Naive thymus-derived CD8-positive, alpha-beta T cell (primary cell): ENCODE measurements at places on chromosomes 6 and 20.

DNA sequence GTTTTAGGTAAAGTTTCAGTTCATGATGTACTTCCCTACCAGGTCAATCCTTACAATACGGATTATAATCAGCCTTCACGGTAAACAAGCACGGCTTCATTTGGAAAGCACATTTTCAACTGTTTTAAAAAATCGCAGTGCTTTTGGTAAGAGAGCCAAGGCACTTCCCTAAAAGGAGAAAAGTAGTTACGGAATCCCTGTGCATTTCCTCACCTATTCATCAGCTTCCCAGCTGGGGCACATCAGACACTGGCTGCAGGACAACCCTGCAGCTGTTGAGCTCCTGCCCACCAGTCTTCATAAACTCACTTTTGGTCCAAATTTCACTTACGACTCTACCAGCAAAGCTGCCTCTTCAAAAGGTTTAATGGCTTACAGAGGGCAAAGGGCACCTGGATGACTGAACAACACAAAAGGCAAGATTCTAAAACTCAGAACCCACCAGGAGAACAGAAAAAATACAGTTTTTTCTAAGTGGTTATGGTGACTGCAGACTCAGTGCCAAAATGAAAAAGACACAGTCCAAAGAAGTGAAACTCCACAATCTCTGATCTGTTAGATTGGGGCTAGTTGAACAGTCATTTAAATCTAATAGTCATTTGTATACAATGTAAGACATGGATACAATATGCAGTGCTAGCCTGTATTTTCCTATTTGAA, 7.5 kb downstream of the SNX5 start:
- H3K27ac ChIP-seq = peak overlapping the region; percentile 38
- peaks cover 89% of the 10 kb centered on the region for H3K4me1 ChIP-seq
- H3K27me3 ChIP-seq = no peaks in the 10 kb centered on the region
- no peak overlapping the region for H3K4me3 ChIP-seq
- no peaks in the 10 kb centered on the region for H3K36me3 ChIP-seq

- H3K4me1 ChIP-seq = no peaks in the 10 kb centered on the region
- H3K27ac ChIP-seq = no peak overlapping the region
- no peak for DNase-seq
Measured at GRCh38 chr20:58537831-58538230, 22.6 kb upstream of the APCDD1L start.

- no peaks in the 10 kb centered on the region for H3K4me1 ChIP-seq
- no peak overlapping the region for H3K27ac ChIP-seq
- no peaks in the 10 kb centered on the region for H3K36me3 ChIP-seq
- DNase-seq = no peak
- peaks cover 54% of the 10 kb centered on the region for H3K27me3 ChIP-seq
Measured at GRCh38 chr20:45269056-45269455, 14.7 kb upstream of the SLPI start.

- no peaks in the 10 kb centered on the region for H3K4me1 ChIP-seq
- no peak for DNase-seq
- no peak overlapping the region for H3K27ac ChIP-seq
- H3K27me3 ChIP-seq = peaks cover 22% of the 10 kb centered on the region
- no peaks in the 10 kb centered on the region for H3K36me3 ChIP-seq
Measured at GRCh38 chr6:107473660-107474059, 14.3 kb upstream of the PDSS2 start.

GRCh38 chr6:70551566-70551965, 15.2 kb upstream of the SDHAF4 start:
- no peak overlapping the region for H3K27ac ChIP-seq
- H3K4me1 ChIP-seq = no peaks in the 10 kb centered on the region
- H3K36me3 ChIP-seq = peaks cover 6% of the 10 kb centered on the region

DNA sequence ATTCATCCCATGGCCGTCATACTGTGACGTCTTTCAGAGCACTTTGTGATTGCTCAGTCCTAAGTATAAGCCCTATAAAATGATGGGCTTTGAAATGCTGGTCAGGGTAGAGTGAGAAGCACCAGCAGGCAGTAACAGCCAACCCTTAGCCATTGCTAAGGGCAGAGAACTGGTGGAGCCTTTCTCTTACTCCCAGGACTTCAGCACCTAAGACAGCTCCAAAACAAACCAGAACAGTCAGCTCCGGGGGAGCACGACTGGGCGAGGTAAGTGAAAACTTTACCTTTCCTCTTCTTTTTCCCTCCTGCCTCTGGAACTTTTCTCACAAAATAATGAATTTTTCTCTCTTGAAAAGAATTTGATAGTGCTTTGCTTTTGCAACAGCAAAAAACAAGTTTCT, at the start of gene VIP:
TSS of gene VIP (plus strand) at position 104 of the 400 bp plus-strand sequence. CDS start 1,381 bp downstream, outside the sequence.
- H3K27me3 ChIP-seq = no peaks in the 10 kb centered on the region
- no peak within 1 kb of the TSS for H3K4me3 ChIP-seq
- no peak within 1 kb of the TSS for H3K27ac ChIP-seq
- DNase-seq = no peak
- H3K36me3 ChIP-seq = no peaks in the 10 kb centered on the region

- peaks cover 5% of the 10 kb centered on the region for H3K36me3 ChIP-seq
- no peak for DNase-seq
- no peak overlapping the region for H3K27ac ChIP-seq
- H3K4me3 ChIP-seq = no peak overlapping the region
Measured at GRCh38 chr6:80460257-80460865, 353.9 kb downstream of the BCKDHB start.

- H3K4me3 ChIP-seq = no peak overlapping the region
- no peak overlapping the region for H3K27ac ChIP-seq
- DNase-seq = no peak
Measured at GRCh38 chr20:57244627-57245214, 21.7 kb downstream of the BMP7 start.

- no peaks in the 10 kb centered on the region for H3K36me3 ChIP-seq
- peak overlapping the region; percentile 59 for H3K4me3 ChIP-seq
- peak overlapping the region; percentile 96 for H3K27ac ChIP-seq
- no peaks in the 10 kb centered on the region for H3K27me3 ChIP-seq
Measured at GRCh38 chr20:62030834-62031434, 34.7 kb downstream of the TAF4 start.

DNA sequence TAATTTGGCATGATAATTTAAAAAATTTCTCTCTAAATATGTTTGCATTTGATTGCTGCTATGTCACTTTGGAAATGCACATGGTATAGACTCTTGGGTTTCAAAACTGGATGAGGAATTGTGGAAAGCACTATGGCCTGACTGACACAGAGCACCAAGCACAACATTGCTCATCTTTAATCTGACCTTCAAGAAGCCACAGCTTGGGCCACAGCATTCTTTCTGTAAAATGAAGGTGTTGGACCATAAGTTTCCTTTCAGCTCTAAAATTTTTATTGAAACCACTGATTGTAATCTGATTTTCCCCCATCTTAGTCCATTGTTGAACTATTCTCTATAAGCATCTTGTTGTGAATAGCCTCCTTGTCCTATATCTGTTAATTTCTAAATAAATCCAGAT, 41.0 kb downstream of the QKI start:
- H3K36me3 ChIP-seq = peaks cover 14% of the 10 kb centered on the region
- no peak overlapping the region for H3K4me3 ChIP-seq
- DNase-seq = no peak
- H3K27ac ChIP-seq = no peak overlapping the region
- no peaks in the 10 kb centered on the region for H3K27me3 ChIP-seq

GRCh38 chr6:151325075-151326050, 66.0 kb downstream of the ZBTB2 start:
- H3K27ac ChIP-seq = no peak overlapping the region
- peaks cover 27% of the 10 kb centered on the region for H3K27me3 ChIP-seq
- peaks cover 24% of the 10 kb centered on the region for H3K4me1 ChIP-seq
- DNase-seq = peak; percentile 17
- no peaks in the 10 kb centered on the region for H3K36me3 ChIP-seq

GRCh38 chr6:131813991-131814390, 6.2 kb downstream of the ENPP1 start:
- H3K4me3 ChIP-seq = no peak overlapping the region
- DNase-seq = no peak
- H3K36me3 ChIP-seq = no peaks in the 10 kb centered on the region

DNA sequence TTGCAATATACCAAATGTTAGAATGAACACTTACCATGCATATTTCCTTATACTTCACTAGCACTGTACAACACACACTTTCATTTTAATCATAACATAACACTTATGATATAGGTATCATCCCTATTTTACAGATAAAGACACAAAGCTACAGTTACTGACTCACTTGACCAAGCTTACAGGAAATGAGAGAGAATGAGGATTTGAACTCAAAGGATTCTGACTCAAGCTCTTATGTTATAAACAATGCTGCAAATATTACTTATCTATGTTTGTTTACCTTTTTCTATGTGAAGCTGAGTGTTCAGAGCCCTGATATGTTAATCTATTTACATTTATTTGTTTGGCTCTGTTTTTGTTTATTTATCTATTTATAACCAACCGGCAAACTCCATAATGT, 245.4 kb downstream of the PTPRK start:
- no peaks in the 10 kb centered on the region for H3K36me3 ChIP-seq
- no peak for DNase-seq
- H3K4me3 ChIP-seq = no peak overlapping the region
- H3K27ac ChIP-seq = no peak overlapping the region

GRCh38 chr6:2891768-2892170, 11.3 kb downstream of the SERPINB9 start:
- H3K4me3 ChIP-seq = peak overlapping the region; percentile 52
- H3K4me1 ChIP-seq = peaks cover 59% of the 10 kb centered on the region
- peak overlapping the region; percentile 88 for H3K27ac ChIP-seq
- H3K36me3 ChIP-seq = peaks cover 85% of the 10 kb centered on the region
- DNase-seq = peak; percentile 72

GRCh38 chr6:148217051-148217450, 125.6 kb upstream of the SASH1 start:
- peaks cover 39% of the 10 kb centered on the region for H3K27me3 ChIP-seq
- no peak overlapping the region for H3K4me3 ChIP-seq
- H3K27ac ChIP-seq = no peak overlapping the region
- no peaks in the 10 kb centered on the region for H3K36me3 ChIP-seq
- DNase-seq = no peak
- H3K4me1 ChIP-seq = no peaks in the 10 kb centered on the region

GRCh38 chr6:82040405-82041221, 206.9 kb downstream of the IBTK start:
- H3K36me3 ChIP-seq = no peaks in the 10 kb centered on the region
- no peak overlapping the region for H3K4me3 ChIP-seq

DNA sequence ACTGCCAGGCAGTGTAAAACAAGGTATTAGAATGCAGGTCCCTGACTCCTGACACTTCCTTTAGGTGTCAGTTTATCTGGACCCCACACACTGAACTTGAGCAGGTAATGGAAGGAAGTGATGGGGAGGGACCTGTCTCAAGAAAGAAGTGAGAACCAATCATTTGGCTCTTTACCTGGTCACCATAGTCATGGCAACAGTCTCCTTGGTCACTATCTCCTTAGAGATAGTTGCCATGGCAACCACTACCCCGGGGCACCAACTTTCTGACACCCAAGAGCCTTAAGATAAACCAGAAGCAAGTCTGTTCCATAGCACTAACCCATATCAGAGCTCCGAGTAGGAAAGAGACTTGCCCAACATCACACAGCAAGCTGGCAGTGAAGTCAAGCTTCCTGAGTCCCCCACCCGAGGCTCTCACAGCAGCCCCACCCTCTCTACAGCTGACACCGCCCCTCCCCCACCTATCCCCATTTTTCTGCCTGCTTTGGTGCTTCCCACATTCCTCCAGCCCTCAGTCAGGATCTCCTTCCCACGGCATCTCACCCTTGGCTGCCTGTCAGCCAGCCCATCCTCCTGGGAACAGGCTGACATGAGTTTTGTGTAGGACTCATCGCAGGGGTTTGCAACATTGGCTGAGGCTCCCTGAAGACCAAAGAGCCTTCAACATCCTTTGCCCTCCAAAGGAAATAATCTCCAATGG, 16.3 kb upstream of the HM13 start:
- peaks cover 20% of the 10 kb centered on the region for H3K27me3 ChIP-seq
- peaks cover 2% of the 10 kb centered on the region for H3K36me3 ChIP-seq

GRCh38 chr20:57451795-57452661, 60.8 kb downstream of the RBM38 start:
- H3K27me3 ChIP-seq = no peaks in the 10 kb centered on the region
- peak overlapping the region; percentile 55 for H3K4me3 ChIP-seq
- no peaks in the 10 kb centered on the region for H3K36me3 ChIP-seq

GRCh38 chr6:44217332-44218143, 812 bp downstream of the MYMX start:
- no peak for DNase-seq
- H3K36me3 ChIP-seq = no peaks in the 10 kb centered on the region
- no peak overlapping the region for H3K27ac ChIP-seq
- H3K4me3 ChIP-seq = no peak overlapping the region

DNA sequence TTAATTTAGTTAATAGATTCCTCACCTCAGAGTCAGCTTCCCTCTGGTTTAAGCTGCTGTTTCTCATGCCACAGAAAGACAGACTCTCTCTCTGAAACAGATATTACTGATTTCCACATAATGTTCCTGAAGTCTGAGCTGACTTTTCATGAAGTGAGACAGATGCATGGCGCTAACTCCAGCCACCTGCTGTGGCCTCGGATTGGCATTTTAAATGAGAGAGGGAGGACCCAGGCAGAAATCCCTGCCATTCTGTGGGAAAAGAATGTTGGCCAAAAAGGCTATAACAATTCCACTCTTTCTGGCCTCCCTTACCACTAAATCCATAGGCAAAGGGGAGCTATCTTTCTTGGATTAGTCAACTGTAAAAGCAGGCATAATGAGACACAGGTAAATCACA, 354.1 kb upstream of the CDH4 start:
- DNase-seq = no peak
- H3K27me3 ChIP-seq = no peaks in the 10 kb centered on the region
- no peaks in the 10 kb centered on the region for H3K4me1 ChIP-seq
- H3K36me3 ChIP-seq = no peaks in the 10 kb centered on the region
- no peak overlapping the region for H3K27ac ChIP-seq

GRCh38 chr6:109441069-109441816, 719 bp downstream of the SMPD2 start:
- H3K4me1 ChIP-seq = peaks cover 27% of the 10 kb centered on the region
- H3K4me3 ChIP-seq = peak overlapping the region; percentile 89

- H3K36me3 ChIP-seq = no peaks in the 10 kb centered on the region
- no peaks in the 10 kb centered on the region for H3K4me1 ChIP-seq
- no peak overlapping the region for H3K27ac ChIP-seq
- no peak overlapping the region for H3K4me3 ChIP-seq
- no peak for DNase-seq
Measured at GRCh38 chr6:164283574-164283973, 869.1 kb downstream of the QKI start.

DNA sequence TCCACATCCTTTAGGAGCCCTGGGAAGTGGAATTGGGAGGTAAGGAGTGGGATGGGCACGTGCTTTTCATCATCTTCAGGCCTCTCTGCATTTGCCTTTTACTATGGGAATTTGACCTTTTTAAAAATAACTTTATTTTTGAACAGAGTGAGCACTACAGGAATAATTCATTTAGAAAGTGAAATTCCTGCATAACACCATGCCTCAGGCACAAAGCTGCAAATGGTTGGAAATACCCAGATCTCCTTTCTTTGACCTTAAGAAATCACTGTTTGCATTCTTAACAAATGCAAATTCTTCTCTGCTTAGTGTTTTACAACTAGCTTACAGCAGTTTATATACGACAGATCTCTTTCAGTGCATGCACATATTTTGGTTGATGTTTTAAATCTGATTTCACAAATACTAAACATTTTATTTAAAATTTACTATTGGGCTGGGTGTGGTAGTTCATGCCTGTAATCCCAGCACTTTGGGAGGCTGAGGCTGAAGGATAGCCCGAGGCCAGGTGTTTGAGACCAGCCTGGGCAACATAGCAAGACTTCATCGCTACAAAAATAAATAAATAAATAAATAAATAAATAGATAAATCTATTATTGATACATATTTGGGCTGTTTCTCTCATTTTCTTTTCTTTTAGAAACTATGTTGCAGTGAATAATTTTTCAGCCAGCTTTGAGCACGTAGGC, 24.5 kb downstream of the CST8 start:
- no peaks in the 10 kb centered on the region for H3K36me3 ChIP-seq
- H3K27me3 ChIP-seq = no peaks in the 10 kb centered on the region
- no peaks in the 10 kb centered on the region for H3K4me1 ChIP-seq
- no peak overlapping the region for H3K27ac ChIP-seq
